ENCODE measurements at places on chromosomes 13 and 19.

- DNase-seq: no peak
These were observed 13.9 kb downstream of the C3 start for GRCh38 chr19:6706633-6706958.

- DNase-seq: no peak
These were observed at the start of gene SIGLEC12 for GRCh38 chr19:51501594-51502263. Gene SIGLEC12 (minus strand): TSS chr19:51501800. CDS start chr19:51501733, 67 bp downstream.

DNA sequence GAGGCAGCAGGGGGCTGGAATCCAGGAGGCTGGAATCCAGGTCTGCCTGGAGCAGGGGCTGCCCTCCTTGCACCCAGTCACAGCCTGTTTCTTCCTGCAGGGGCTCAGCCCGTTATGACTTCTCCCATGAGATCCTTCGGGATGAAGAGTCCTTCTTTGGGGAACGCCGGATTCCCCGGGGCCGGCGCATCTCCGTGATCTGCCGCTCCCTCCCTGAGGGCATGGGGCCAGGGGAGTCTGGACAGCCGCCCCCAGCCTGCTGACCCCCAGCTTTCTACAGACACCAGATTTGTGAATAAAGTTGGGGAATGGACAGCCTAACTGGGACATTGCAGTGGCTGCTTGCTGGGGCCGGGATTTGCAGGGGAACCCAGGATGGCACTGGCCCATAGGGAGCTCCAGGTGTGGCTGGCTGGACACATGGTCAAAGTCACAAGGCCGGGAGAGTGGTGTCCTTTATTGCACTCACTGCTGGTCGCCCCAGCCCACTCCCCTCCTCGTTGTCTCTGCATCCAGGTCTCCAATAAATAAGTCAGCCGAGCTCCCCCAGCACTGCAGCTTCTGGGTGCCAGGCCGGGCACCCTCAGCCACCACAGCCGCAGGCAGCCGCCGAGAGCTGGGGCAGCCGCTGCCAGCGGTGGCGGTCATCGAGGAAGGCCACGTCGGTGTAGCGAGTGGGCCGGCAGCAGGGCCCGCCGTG is 872 bp downstream of the PSPN start:
- no peak for DNase-seq

GRCh38 chr13:77979721-77980385 is 61.2 kb upstream of the EDNRB start:
- no peak for DNase-seq

- no peak for DNase-seq
These were observed 849 bp downstream of the GAS6 start for GRCh38 chr13:113862931-113863523.
